Pulmonary artery endothelial cell (primary cell): ENCODE measurements at places on chromosomes 1 and 21. TPM values are rescaled to one million over a fixed set of nuclear protein-coding genes. Genes with fewer than 3 reads are reported as not detected.

GRCh38 chr21:41634858-41635257 is 126.9 kb upstream of the TMPRSS2 start:
- DNase-seq = no peak

DNA sequence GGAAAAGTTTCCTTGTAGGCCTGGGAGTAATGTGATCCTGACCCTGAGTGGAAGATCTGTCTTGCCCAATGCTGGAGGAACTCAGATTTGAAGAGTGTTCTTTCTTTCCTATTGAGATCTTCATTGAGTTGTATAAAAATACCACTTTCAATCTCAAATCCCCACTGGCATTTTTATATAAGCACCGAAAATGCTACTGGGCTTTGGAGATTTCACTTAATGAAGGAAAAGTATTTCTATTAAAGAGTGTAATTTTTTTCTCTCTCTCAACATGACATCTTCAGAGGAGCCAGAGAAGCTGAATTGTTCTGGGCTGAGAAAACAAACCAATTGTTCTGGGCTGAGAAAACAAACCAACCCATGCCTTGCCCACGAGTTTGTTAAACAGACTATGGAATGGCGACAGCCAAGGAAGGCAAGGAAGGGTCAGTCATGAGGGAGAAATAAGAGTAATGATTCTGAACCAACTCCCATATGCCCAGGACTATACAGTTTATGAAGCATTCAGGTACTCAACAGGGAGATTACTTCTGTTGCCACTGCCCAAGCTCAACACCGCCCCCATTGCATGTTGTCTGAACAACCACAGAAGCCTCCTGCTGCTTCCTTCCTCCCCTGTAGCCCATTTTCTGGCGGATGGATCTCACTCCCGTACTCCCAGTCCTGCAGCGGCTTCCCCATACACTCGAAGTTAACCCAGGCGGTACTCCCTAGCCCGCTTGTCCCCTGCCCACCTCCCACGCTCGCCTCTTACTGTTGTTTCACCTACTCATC is 103.2 kb downstream of the BEND5 start:
- DNase-seq = no peak

DNA sequence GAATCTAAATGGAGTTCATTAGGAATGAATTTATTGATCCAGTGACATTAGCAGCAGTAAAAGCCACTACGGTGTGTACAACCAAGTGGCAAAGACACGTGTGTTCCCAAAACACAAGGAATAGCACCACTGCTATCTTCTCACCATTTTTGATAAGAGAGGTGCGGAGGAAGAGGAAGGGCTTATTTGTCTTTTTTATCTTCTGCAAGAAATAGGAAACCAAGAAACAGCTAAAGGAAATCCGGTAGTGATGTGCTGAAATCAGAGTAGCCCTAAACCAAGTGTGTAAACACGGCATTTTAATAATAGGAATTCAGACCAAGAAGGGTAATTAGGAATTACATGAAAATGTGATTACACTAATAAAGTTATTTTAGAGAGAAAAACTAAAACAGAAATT is 9.1 kb upstream of the SCYL3 start:
- DNase-seq = no peak

KLHDC9 gene
- total RNA-seq = 0.60 and 0.86 TPM in 2 replicates

GRCh38 chr1:95888941-95889390 is 655.0 kb downstream of the RWDD3 start:
- DNase-seq = no peak

DNA sequence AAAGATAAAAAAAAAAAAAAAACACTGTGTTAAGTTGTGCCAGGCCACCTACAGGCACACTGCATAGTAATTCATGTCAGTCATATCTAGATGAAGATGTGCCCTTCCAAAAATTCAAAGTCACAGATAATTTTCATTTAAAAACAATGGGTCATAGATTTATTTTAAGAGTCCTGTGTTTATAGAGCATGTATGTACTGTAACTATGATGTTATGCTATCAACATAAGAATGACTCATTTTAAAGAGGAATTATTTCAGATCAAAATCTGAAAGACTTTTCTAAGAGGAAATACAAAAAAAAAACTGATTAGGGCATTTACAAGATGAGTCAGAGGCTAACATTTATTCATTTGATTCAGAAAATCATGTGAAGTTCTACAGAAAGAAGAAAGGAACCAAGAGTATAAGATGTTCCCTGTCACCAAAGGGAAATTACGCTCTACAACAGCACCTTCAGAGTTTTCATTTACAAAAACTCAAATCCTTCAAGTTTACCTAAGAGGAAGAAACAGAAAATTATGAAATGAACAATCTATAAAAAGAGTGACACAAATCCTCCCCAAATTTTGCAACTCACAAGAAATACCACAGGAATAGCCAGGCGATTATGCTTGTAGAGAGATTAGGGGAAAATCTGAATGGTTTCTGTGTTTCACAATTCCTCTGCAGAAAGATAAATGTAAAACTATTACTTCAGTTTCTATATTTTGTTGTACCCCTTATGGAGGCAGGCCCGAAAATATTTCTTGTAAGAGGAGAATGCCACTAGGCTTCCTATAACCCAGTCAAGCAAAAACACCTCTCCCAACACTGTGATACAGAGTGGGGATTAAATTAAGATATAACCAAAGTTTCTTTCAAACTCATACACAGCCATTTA is 13.8 kb downstream of the TP53BP2 start:
- peak; percentile 50 for DNase-seq

DNA sequence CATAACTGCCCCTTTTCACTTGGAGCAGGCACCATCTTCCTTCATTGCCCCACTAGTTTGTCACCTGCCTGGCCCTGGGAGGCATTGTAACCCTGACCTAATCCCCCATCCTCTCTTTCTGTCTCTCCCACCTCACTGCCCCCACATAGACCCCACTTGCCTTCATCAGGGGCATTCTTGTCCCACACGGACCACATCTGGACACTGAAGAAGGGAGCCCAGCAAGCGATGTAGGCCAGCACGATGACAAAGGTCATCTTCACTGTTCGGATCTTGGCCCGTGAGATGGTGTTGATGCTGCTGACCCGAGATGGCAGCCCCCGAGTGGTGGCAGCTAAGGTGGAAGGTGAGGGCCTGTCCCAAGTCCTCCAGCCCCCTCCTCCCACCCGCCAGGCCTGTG is 1.4 kb downstream of the AVPR1B start:
- no peak for DNase-seq

DNA sequence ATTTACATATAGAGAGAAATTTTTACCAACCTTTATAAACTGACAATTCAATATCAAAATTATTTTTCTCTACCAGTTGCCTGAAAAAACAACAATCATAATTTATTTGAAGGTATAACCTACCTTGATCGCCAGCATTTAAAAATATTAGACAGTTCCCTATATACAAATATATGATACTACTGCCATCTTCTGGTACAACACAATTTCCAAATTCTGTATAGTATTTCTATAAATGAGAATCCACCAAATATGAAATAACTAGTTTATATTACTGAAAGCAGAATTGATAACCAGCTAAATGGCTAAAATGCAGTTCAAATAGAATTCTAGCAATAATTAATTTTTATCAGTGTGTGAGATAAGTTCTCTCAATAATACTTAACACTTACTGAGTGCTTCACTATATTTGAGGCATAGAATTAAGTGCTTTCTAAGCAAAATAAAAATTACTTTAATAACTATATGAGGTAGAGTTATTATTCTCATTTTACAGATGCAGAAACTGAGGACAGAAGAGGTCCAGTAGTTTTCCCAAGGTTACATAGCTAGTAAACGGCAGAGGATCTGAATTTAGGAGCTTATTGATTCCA is 75.6 kb downstream of the PIGK start:
- no peak for DNase-seq

- DNase-seq = no peak
Observed at GRCh38 chr1:201883266-201883665, 5.4 kb upstream of the SHISA4 start.

DNA sequence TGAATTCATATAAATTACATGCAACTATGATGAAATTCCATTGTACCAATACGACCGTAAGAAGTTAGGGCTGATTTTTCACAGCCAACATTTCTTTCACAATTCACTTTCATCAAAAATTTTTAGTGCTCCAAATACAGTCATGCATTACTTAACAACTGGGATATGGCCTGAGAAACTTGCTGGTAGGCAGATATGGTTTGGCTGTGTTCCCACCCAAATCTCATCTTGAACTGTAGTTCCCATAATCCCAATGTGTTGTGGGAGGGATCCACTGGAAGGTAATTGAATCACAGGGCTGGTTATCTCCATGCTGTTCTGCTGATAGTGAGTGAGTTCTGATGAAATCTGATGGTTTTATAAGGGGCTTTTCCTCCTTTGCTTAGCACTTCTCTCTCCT is 244.4 kb downstream of the AKT3 start:
- no peak for DNase-seq

DNA sequence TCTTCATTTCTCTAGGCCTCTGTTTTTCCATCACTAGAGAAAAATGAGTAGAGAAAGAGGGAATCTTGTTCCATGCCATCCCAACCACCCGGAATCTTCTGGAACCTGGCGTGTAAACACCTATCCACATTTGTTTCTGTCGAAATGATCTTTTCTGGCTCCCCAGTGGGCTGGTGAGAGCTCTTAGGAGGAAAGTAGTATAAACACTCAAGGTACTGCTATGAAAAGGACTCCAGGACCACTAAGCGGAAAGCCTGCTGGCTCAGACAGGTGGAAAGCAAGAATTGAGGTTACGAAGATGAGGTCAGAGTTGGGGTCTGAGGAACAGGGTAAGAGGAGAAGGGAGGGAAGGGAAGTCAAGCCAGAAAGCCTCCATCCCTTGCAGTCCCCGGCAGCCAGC is 90.8 kb downstream of the PLXNA2 start:
- no peak for DNase-seq
